ENCODE measurements at places on chromosomes 2 and 18.

DNA sequence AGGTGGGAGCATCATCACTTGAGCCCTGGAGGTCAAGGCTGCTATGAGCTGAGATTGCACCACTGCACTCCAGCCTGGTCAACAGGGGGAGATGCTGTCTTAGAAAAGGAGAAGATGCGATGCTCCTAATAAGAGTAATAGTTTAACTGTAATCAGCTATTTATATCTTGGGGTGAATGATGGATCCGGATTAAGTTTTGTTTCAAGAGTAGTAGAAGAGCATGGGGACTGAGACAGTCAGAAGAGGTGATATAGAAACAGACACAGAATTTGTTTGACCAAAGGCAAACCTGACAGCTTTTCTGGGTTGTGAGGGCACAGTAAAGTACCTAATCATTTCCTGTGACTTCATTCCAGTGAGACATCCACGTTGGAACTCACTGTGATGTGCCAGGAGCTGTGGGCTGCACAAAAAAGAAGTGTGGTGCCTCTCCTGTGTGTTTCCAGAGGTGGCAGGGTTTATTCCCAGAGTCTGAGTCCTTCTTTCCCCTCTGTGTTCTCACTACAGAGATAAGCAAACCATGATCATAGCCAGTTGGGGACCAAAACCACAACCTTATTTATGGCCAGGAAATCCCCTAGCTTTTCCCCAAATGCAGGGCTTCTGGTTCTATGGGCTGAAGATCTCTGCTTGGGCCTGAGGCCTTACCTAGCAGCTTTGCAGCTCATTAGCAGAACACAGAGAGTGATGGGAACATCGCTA, 113.7 kb downstream of the XRCC5 start:
- DNase-seq, result no peak

- DNase-seq, result no peak
Measured at GRCh38 chr2:234795272-234795920, 156.4 kb upstream of the SH3BP4 start.

DNA sequence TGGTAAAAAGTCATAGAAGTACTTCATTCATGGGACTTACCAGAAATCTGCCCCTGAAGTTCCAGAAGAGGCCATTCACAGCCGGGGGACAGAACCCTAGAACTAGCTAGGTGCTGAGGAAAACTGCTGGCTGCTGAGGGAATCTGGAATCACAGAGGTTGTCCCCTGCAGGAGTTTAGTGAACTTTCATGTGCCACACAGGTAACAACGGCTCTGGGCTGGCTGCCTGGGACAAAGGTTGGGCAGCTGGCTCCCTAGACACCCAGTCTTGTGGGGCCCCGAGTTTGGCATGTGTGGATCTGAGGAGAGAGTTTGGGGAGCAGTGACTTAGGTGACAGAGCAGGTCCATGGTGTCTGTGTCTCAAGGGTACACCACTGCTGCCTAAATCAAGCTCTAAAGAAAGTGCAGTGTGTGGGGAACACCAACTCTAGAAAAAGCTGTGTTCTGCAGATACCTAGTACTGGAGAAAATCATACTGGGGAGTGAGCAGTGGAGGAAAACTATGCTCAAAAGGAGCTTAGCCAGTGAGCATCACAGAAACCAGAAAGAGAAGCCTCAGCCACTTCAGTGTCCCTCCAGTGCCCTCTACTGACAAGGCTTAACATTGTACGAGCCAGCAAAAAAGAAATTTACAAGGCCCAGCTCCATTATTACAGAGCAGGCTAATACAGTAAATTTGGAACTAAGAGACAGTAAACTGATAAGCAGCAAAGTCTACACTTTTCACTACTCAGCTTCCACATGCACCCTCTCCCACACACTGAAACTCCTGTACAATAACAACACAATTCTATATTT, 15.2 kb downstream of the GALNT3 start:
- no peak for DNase-seq

- DNase-seq, result no peak
Measured at GRCh38 chr2:134148172-134148571, 105.7 kb upstream of the MGAT5 start.

DNA sequence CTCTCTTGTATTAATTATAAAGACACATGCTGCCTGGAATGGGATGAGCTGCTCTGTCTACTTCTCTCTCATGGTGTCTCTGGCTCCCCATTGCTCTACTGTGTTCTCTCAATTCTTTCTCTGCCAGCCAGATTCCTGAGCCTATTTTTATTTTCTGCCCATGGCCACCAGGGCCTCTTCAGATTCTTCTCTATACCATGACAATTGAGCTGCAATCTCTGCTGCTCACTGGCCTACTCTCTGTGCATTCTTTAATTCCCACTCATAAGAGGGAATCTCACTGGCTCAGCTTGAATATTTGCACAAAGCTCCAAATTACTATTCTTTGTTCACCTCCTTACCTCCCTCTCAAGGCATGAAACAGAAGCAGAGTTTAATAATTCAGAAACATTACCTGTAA, 161.4 kb upstream of the GULP1 start:
- DNase-seq, result no peak

DNA sequence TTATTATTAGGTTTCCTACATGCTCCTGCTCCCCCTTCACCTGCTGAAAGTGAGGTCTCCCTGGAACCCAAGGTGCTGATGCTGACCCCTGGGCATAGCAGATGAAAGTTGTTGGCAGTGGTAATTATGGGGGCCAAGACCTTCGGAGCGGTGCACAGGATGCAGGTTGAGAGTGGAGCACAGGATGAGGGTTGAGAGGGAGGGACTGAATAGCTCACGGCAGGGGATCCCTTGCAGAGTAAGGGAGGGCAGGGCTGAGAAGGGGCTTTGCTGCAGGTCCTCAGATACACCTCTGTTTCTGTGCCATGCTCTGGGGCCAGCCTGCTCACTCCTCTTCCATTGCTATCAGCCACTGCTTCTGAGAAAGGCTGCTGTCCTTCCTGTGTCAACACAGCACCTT, 163.3 kb downstream of the FHOD3 start:
- no peak for DNase-seq

DNA sequence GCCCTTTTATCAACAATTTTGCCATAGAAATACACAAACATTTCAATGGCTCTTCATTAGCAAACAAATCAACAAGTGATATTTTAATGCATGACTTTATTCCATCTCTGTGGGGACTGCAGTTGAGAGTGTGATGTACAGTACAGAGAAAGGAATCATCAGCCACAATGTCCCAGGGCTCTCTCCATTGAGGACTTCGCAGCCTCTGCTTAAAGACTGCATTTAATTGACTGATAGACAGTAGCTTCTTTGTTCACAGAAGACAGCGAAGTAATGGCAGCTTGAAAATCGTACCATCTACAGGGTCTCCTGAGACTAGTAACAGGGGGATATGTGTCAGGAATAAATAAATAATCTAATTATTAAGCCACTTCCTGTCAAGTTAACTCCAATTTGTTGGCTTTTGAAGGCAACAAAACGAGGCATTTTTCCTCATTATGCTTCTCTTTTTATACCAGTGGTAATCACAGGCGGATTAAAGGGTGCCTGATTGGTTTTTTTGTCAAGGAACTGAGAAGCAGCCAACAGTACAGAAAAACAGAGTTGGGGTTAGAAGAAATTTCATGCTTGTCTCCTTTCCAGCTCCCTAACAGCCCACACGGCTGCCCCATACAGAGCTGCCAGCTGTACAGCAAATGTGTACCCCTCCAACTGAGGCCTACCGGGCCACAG, 164.3 kb downstream of the ZNF521 start:
- DNase-seq, result no peak

DNA sequence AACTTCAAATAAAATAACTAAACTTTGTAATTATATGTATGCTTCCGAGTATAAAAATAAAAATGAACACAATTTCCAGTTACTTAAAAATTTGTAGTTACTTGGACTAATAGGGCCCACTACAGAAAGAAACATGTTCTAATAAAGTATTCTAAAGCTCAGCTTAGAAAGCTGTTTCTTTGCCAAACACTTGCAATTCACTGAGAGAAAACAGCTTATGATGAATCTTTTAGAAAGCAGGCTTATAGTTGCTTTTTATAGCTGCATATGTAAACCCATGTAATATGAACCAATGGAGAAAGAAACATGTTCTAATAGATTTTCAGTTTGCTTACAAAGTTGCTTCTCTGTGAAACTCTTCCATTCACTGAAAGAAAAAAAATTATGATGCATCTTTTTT, 766.0 kb downstream of the LRP1B start:
- no peak for DNase-seq

DNA sequence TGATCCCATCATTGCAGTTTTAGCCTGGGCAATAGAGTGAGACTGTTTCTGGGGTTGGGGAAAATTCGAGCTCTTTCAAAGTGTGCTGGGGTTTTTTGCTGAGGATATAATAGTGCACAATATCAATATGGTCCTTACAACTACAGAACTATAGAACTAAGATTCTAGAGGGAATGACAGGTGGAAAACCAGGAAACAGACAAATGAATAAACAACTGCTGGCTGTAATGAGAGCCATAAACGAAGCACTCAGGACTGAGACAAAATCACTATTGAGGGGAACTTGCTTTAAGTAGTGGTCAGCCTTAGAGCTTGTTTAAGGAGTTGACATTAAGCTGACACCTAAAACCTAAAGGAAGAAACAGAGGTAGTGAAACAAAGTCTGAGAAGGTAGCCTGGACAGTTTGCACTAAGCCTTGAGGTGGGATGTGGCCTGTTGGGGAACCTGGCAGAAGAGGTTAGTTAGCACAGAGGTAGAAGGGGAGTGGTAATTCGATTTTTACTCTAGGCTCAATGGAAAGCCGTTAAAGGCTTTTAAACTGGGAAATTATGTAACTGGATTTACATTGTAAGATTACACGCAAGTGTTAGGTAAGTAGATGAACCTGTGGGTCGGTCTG, 33.8 kb downstream of the LCLAT1 start:
- no peak for DNase-seq

DNA sequence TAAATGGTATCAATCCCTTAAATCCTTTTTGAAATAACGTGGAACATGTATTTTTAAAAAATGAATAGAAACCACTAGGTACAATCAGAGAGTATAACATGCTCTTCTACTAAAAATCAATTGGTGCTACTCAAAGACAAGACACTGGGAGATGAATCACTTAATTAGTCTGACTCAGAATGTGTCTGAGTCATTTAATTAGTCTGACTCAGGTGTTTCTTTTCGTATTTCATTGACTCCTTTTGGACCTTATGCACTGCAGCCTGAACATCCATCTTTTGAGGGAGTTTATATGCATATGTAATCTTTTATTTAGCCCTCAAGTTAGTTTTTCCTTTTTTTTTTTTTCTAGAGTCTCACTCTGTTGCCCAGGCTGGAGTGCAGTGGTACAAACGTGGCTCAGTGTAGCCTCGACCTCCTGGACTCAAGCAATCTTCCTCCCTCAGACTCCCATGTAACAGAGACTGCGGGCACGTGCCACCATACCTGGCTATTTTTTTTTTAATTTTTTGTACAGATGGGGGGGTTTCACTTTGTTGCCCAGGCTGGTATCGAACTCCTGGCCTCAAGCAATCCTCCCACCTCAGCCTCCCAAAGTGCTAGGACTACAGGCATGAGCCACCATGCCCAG, 26.5 kb downstream of the PPP4R3B start:
- DNase-seq, result no peak

GRCh38 chr18:55421308-55421614, 166.7 kb downstream of the TCF4 start:
- DNase-seq, result no peak

- DNase-seq, result no peak
Measured at GRCh38 chr2:214995926-214996670, 142.3 kb downstream of the ABCA12 start.

DNA sequence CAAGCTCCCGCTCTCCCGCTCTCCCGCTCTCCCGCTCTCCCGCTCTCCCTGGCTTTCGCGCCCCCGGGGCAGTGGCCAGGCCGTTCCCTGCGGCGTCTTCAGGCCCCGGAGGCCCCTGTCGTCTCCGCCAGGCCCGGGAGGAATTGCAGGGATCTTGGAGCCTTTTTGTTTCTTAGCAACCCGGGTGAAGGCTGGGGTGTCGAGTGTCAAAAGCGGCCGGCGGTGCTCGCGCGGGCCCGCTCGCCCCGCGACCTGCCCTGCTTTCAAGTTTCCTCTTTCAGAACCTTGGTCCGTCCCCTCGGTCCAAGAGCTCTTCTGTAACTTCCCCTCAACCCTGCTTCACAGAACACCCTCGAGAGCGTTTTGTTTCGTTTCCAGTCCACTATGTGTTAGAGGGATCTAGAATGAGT, 1.4 kb downstream of the RNF138 start:
- DNase-seq, result no peak

- no peak for DNase-seq
Measured at GRCh38 chr2:179265082-179265510, 464 bp upstream of the SESTD1 start.

DNA sequence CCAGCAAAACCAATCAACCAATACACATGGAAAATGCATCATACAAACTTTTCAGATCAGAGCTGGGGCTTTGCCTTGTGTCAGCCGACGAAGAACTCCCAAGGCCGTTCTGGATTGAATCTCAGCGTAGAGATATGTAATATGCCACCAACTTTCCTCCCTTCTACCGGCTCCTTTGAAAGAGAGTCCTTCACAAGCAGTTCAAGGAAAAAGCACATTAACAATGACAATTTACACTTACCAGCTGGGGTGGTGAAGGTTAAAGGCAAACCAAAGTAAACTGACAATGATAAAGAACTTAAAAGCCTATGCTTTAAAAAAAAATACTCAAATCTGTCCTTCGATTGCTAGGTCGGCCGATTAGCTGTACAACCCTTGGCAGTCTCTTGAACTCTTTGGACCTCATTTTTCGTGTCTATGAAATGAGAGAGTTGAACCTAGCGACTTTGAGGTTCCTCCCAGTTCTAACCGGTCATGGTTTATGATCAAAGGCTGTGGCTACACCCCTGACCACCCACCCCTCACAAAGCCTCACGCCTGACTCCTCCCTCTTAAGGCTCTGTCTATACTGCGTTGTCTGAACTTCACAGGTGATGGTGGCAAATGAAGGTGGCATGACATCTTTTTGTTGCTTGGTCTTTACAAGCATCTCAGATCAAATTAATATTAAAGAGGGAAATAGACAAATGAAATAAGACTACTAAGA, 46.2 kb downstream of the BCL2 start:
- DNase-seq, result no peak

- DNase-seq, result no peak
Measured at GRCh38 chr2:5791371-5791770, 99.2 kb downstream of the SOX11 start.

DNA sequence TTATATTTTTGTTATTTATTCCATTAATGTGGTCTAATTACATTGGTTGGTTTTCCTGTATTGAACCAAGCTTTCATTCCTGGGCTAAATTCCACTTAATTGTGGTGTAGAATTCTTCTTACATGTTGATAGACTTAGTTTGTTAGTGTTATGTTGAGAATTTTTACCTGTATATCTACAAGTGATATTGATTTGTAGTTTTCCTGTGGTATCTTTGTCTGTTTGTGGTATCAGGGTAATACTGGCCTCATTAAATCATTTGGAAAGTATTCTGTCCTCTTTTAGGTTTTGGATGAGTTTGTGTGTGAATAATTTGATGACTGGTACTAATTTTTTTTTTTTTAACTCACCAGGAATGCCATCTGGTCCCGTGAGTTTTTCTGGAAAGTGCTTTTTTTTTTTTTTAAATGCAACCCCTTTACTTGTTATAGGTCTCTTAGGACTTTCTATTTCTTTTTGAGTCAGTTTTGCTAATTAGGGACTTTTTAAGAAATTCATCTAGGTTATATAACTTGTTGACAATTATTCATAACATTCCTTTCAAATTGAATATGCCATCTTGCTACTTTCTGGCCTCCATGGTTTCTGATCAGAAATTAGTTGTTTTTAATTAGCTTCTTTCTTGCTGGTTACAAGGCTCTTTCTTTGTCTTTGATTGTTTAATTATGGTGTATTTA, 232.8 kb downstream of the CCDC85A start:
- DNase-seq, result no peak
